ENCODE measurements at places on chromosomes 7 and 10. TPM values are rescaled to one million over a fixed set of nuclear protein-coding genes. Genes with fewer than 3 reads are reported as not detected.

GRCh38 chr10:123045961-123046731 lies 37.3 kb downstream of the ACADSB start:
- no peaks in the 10 kb centered on the region for H3K27me3 ChIP-seq
- no peak overlapping the region for H3K27ac ChIP-seq
- DNase-seq: no peak
- H3K4me1 ChIP-seq: no peaks in the 10 kb centered on the region

DNA sequence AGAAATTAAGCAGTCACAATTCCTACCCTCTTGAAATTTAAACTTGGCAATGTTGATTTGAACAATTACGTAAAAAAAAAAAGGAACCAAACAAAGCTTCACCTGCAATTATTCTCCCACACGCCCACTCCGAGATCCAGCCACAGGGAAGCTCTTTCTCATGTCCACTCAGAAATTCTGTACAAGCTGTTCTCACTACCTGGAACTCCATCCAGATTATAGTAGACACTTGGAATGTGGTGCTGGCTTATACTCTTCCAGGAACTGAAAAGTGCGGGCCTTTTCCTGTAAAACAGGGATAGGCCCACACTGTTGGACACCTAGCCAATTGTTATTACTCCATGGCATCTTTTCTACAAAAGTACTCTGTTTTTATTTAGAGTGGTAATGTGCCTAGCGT lies 20.3 kb upstream of the TOMM7 start:
- DNase-seq: no peak
- no peak overlapping the region for H3K27ac ChIP-seq
- peaks cover 4% of the 10 kb centered on the region for H3K27me3 ChIP-seq

Gene NACAD
- 0.08 TPM for total RNA-seq

DNA sequence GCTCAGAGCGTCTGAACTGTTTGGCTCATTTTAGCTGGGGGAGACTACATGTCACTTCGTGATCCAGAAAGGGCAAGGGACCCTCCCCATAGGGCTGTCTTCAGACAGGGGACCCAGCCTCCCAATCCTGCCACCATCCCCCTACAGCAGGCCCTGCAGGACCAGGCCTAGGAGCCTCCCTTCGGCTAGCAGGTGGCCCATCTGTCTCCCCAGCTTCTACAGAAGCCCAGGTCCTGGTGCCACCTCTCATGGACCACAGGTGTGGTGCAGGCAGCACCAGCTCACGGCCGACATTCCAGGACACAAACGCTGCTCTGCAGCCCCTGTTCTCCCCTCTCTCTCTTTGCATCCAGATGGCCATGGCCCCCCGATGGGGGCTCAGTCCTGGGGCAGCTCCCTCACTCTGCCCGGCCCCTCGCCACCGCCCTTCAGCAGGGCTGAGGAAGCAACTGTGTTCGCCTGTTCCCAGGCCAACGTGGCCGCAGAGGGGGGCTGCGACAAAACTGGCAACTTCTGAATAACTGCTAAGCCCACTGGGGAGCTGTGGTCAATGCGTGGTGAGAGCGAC lies 10.3 kb downstream of the TECPR1 start:
- H3K27ac ChIP-seq: no peak overlapping the region
- no peak overlapping the region for H3K4me3 ChIP-seq
- peaks cover 6% of the 10 kb centered on the region for H3K36me3 ChIP-seq
- no peak for DNase-seq
- no peaks in the 10 kb centered on the region for H3K27me3 ChIP-seq

Gene PLXNA4
- 16.5 TPM for total RNA-seq

GRCh38 chr7:155832581-155832981 lies 20.3 kb upstream of the SHH start:
- no peaks in the 10 kb centered on the region for H3K4me1 ChIP-seq
- no peaks in the 10 kb centered on the region for H3K36me3 ChIP-seq
- no peak for DNase-seq
- no peaks in the 10 kb centered on the region for H3K27me3 ChIP-seq
- H3K4me3 ChIP-seq: no peak overlapping the region

- H3K27ac ChIP-seq: no peak overlapping the region
- DNase-seq: no peak
- peaks cover 6% of the 10 kb centered on the region for H3K27me3 ChIP-seq
- peaks cover 11% of the 10 kb centered on the region for H3K4me1 ChIP-seq
- H3K36me3 ChIP-seq: peaks cover 2% of the 10 kb centered on the region
Measured at GRCh38 chr7:70353946-70354335, 755.7 kb downstream of the AUTS2 start.

- H3K4me1 ChIP-seq: no peaks in the 10 kb centered on the region
- DNase-seq: no peak
- no peak overlapping the region for H3K27ac ChIP-seq
- no peak overlapping the region for H3K4me3 ChIP-seq
Measured at GRCh38 chr7:159238541-159238940, 93.9 kb upstream of the VIPR2 start.

Gene SPDYE16
- 0.71 TPM for total RNA-seq

DNA sequence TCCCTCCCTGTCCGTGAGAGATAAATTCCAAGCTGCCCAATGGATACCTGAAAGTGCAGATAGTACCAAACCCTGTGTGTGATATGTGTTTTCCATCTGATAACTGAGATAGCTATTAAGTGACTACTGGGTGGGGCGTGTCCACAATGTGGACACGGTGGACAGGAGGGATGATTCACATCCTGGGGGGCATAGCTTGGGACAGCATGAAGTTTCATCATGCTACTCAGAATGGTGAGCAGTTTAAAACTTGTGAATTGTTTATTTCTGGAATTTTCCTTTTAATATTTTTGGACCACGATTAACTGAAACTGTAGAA lies 158.6 kb downstream of the CREB5 start:
- H3K4me3 ChIP-seq: no peak overlapping the region
- no peak for DNase-seq
- H3K27ac ChIP-seq: no peak overlapping the region
- peaks cover 2% of the 10 kb centered on the region for H3K36me3 ChIP-seq
- peaks cover 16% of the 10 kb centered on the region for H3K27me3 ChIP-seq

Gene FGL2
- total RNA-seq: 10.7 TPM

- no peak overlapping the region for H3K4me3 ChIP-seq
- peaks cover 3% of the 10 kb centered on the region for H3K36me3 ChIP-seq
- no peak overlapping the region for H3K27ac ChIP-seq
- H3K4me1 ChIP-seq: no peaks in the 10 kb centered on the region
Measured at GRCh38 chr10:87979847-87980246, 116.4 kb downstream of the PTEN start.

Gene DPP6
- not detected for total RNA-seq

Gene TRIM4
- total RNA-seq: 42.2 TPM

DNA sequence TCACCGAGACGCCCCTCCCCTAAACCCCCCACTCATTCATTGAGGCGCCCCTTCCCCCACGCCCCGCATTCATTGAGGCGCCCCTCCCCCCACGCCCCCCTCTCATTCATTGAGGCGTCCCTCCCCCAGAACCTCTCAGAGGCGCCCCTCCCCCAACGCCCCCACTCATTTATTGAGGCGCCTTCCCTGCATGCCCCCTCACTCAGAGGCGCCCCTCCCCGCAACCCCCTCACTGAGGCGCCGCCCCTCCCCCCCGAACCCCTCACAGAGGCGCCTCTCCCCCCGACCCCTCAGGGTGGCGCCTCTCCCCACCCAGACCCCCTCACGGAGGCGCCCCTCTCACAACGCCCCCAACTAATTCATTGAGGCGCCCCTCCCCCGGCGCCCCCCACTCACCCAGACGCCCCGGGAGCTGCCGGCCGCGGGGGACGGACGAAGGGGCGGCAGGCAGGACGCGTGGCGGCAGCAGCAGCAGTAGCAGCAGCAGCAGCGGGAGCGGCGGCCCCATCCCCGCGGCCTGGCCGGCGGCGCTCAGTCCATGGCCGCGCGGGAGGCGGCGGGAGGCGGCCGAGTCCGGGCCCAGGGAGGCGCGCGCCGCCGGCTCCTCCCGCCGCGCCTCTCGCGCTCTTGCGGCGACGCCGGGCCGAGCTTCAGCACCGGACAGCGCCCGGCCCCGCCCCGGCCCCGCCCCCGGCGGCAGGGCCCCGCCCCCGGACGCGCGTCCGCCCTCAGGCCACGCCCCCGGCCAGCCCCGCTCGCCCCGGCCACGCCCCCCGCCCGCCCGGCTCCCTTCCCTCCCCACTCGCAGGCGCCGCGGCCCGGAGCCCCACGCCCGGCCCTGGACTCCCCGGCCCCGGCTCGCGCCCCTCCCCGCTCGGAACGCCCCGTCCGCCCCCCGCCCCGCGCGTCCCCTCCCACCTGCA lies at the start of gene PTPRN2:
PTPRN2 (minus strand) TSS at position 662 of the 923 bp plus-strand sequence.
- H3K27me3 ChIP-seq: peaks cover 36% of the 10 kb centered on the region
- no peak within 1 kb of the TSS for H3K27ac ChIP-seq
- peak; percentile 78 for DNase-seq
- H3K4me3 ChIP-seq: no peak within 1 kb of the TSS

Gene SPOCK2
- total RNA-seq: 371 TPM

DNA sequence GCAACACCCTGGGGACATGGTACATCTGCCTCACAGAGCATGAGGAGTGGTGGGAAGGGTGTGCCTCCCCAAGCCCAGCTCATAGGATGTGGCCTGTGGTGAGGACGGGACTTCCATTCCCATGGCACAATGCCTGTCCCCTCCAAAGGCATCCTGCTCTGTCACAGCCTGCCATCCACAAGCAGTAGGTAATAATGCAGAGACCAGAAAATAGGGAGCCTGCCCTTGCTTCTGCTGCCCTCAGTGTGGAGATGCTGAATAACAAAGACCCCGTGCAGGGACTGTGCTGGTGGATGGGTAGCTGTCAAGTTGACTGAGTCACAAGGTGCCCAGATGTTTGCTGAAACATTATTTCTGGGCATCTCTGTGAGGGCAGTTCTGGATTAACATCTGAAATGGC lies 199.9 kb upstream of the GRB10 start:
- H3K27me3 ChIP-seq: peaks cover 9% of the 10 kb centered on the region
- H3K4me1 ChIP-seq: no peaks in the 10 kb centered on the region
- DNase-seq: no peak
- no peak overlapping the region for H3K4me3 ChIP-seq
- H3K27ac ChIP-seq: no peak overlapping the region

Gene GIMAP7
- total RNA-seq: 212 TPM

DNA sequence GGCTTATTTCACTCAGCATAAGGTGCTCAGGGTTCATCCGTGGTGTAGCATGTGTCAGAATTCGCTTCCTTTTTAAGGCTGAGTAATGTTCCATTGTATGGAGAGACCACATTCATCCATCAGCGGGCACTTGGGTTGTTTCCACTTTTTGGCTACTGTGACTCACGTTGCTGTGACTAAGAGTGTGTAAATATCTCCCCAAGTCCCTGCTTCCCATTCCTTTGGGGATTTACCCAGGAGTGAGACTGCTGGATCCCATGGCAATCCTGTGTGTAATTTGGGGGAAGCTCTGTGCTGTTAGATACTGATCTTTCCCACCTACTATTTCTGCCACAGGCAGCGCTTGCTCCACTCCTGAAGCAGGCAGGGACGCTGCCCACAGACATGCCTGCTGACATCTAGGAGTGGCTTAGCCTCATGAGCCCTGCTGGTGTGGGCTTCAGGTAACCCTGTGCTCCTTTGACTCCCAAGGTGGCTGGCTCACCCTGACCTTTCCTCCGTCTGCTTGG lies 346.0 kb downstream of the FRMD4A start:
- H3K36me3 ChIP-seq: no peaks in the 10 kb centered on the region
- no peaks in the 10 kb centered on the region for H3K27me3 ChIP-seq
- peaks cover 1% of the 10 kb centered on the region for H3K4me1 ChIP-seq
- H3K4me3 ChIP-seq: no peak overlapping the region

Gene FANK1
- 0.69 TPM for total RNA-seq

GRCh38 chr7:123749537-123749857 lies 694 bp upstream of the WASL start:
- peaks cover 10% of the 10 kb centered on the region for H3K36me3 ChIP-seq
- peaks cover 34% of the 10 kb centered on the region for H3K4me1 ChIP-seq
- peak overlapping the region; percentile 89 for H3K4me3 ChIP-seq
- H3K27ac ChIP-seq: peak overlapping the region; percentile 92
- no peak for DNase-seq

GRCh38 chr7:63073736-63074135 lies 924.9 kb upstream of the ZNF722 start:
- H3K27me3 ChIP-seq: no peaks in the 10 kb centered on the region
- H3K27ac ChIP-seq: no peak overlapping the region
- DNase-seq: no peak
- H3K4me3 ChIP-seq: no peak overlapping the region
- peaks cover 2% of the 10 kb centered on the region for H3K36me3 ChIP-seq

- H3K4me1 ChIP-seq: peaks cover 2% of the 10 kb centered on the region
- no peak for DNase-seq
- H3K36me3 ChIP-seq: no peaks in the 10 kb centered on the region
- H3K4me3 ChIP-seq: no peak overlapping the region
- no peaks in the 10 kb centered on the region for H3K27me3 ChIP-seq
Measured at GRCh38 chr7:2811476-2812113, 32.5 kb downstream of the GNA12 start.

DNA sequence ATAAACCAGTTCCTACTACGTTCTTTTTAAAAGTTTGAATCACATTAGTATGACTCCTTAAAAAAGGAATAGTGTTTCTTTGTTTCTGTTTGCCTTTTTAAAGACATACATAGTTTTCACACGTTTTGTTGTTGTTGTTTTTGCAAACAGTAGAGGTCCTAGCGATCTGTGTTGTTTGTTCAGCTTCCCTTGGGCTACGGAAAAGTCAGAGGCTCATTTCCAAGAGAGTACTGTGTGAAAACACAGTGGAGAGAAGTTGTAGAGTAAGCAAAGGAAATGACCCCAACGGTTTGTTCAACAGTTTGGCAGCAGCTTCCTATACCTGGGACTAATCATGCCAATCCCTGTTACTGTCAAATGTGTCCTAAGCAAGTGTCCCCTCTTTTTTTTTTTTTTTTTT lies 87.1 kb upstream of the STEAP1 start:
- no peak overlapping the region for H3K27ac ChIP-seq
- no peaks in the 10 kb centered on the region for H3K4me1 ChIP-seq
- no peak overlapping the region for H3K4me3 ChIP-seq
- no peaks in the 10 kb centered on the region for H3K27me3 ChIP-seq

Gene HSPA12A
- 0.06 TPM for total RNA-seq

Gene C7orf57
- 0.40 TPM for total RNA-seq

GRCh38 chr7:45086331-45087065 lies 2.3 kb downstream of the NACAD start:
- peak; percentile 30 for DNase-seq
- no peaks in the 10 kb centered on the region for H3K36me3 ChIP-seq
- H3K27ac ChIP-seq: no peak overlapping the region

Gene EPHA1
- 27.3 TPM for total RNA-seq

- DNase-seq: no peak
- H3K4me3 ChIP-seq: no peak overlapping the region
- H3K27me3 ChIP-seq: no peaks in the 10 kb centered on the region
- H3K27ac ChIP-seq: no peak overlapping the region
- H3K4me1 ChIP-seq: no peaks in the 10 kb centered on the region
Measured at GRCh38 chr10:107579970-107580369, 415.5 kb upstream of the SORCS1 start.

GRCh38 chr10:50937230-50937907 lies 51.9 kb upstream of the A1CF start:
- no peak overlapping the region for H3K27ac ChIP-seq
- DNase-seq: no peak
- H3K27me3 ChIP-seq: peaks cover 4% of the 10 kb centered on the region
- H3K36me3 ChIP-seq: no peaks in the 10 kb centered on the region
- H3K4me1 ChIP-seq: no peaks in the 10 kb centered on the region
- H3K4me3 ChIP-seq: no peak overlapping the region

DNA sequence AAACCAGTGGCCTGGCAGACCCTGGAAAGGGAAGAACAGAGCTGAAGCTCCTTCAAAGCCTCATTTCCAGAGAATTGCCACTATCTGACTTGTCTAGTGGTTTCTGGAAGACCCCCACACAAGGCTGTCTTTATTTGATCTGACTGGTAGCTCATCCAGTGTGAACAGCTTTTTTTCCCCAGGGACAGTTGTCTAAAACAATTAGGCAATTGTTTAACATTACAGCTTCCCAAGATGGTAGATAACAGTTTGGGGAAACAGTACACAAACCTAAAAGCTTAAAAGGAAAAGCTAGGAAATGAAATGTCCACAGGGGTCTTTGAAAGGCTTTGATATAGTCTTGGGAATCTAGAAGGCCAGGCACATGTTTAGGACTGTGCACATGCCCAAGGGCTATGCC lies 203.4 kb upstream of the CTBP2 start:
- no peaks in the 10 kb centered on the region for H3K27me3 ChIP-seq
- H3K4me1 ChIP-seq: no peaks in the 10 kb centered on the region
- H3K36me3 ChIP-seq: no peaks in the 10 kb centered on the region
- no peak for DNase-seq

Measured in activated naive CD8-positive, alpha-beta T cell treated with anti-CD3 and anti-CD28 coated beads, Interleukin-2, amount 10 ng/mL, durations not matched to agents 7 days and 5 days (primary cell).